G401 (cell line): ENCODE measurements at places on chromosomes 11 and 22. TPM values are rescaled to one million over a fixed set of nuclear protein-coding genes. Genes with fewer than 3 reads are reported as not detected.
A peak's percentile ranks its signal among the peaks of the same experiment; 100 is the strongest.

- DNase-seq, result no peak
Measured at GRCh38 chr11:134615041-134615615, 203.1 kb upstream of the B3GAT1 start.

GRCh38 chr11:76656571-76657081, 13.9 kb downstream of the LRRC32 start:
- no peak for DNase-seq

DNA sequence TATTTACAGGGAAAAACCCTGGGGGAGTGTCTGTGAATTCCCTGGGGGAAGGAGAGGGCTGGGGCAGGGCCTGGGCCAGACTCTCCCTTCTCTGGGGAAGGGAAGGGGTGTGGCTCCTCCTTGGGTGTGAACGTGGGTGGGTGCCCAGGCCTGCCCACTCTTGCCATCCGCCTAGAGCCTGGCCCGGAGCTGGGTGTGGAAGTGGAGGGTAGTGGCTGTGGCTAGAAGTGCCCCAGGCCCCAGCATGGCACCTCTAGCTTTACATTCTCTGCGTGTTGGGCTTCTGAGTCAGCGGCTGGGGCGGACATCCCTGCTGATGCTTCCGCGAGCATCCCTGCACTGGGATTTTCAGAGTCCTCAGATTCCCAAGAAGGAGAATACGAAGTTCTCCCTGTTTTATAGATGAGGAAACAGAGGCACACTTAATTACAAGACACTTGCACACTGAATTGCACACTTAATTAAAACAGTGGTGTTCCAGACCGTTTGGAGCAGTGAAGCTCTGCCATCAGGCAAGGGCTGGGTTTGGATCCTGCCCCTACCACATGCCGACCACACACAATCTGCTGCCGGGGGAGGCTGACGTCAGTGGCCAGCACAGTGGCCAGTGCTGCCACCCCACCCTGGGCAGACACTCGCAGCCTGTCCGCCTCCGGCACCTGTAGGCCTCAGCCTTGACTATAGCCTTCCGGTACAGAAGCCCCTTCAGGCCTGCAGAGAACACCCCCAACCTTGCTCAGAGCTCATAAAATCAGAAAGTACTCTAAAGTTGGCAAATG, 7.6 kb downstream of the BAD start:
- peak; percentile 68 for DNase-seq

DNA sequence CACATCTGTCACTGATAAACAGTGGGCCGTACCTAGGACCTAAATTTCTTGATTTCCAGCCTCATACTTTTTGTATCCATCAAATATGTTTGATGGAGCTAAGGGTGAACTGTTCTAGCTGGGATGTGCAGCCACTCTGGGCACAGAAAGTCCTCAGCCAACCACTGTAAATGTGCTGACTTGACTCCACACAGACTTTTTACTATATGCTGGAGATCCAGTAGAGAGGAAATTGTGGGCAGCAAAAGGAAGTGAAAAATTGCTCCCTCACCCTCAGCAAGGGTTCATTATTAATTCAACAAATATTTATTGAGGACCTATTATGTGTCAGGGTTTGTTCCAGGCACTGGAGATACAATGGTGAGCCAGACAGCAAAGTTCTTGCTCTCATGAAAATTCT, 54.2 kb upstream of the AMPD3 start:
- DNase-seq, result no peak

DNA sequence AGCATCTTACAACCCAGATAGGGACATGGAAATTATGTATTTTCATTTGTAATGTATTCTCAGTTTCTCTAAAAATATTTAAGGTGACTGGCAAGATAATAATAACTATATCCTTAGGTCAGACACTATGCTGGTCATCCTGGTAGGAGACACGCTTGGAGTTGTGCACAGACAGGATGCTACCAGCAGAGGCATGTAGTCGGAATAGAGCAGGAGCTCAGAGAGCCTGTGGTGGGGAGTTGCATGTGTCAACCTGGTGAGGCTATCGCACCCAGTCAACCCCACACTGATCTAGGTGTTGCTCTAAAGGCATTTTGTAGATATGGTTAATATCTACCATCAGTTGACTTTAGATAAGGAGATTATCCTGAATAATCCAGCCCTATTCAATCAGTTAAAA, 318.5 kb downstream of the MIAT start:
- no peak for DNase-seq

GRCh38 chr11:34633990-34634693, 13.2 kb downstream of the EHF start:
- DNase-seq, result no peak

DNA sequence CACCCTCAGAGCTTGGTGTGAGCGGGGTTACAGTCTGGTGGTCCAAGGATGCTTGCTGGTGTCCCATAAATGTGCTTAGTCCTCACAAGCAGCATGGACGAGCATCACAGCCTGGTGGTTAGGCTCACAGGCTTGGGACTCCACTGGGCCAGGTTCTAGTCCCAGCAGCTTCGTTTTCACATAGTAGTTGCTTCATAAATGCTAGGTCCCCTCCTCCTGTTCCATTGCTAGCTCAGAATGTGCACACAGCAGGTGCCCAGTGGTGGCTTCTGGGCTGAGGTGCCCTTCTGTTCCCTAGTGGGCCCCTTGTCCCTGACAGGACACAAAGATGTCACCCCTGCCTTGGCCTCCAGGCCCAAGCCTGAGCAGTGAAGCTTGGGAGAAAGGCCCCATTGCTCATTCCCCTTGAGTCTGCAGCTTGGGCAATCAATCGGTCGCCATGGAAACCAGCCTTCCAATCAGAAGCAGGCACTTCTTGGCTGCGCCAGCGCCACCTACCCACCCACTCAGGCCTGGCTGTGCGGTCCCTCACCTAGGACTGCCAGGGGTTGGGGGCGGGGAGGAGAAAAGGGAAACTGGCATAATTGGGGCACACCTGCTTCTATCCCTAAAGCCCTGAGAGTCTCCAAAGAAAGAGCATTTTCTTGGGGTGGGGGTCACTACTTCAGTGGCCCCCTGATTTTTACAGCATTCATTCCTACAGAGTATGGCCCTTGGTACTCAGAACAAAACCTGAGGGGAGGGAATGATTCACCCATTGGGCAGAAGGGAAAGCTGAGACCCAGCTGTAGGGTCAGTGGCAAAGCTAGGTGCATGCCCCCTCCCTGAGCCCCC, 48.1 kb downstream of the CYTH4 start:
- peak; percentile 10 for DNase-seq

GRCh38 chr22:31192513-31192912, 19.6 kb upstream of the LIMK2 start:
- no peak for DNase-seq

Gene MPPED1
- not detected in 2 replicates for total RNA-seq

Gene RASGRP2
- 0.62 and 1.9 TPM in 2 replicates for total RNA-seq

Gene OPCML
- total RNA-seq, result not detected in 2 replicates

Gene F2
- not detected in 2 replicates for total RNA-seq

Gene P2RX6
- total RNA-seq, result 0.98 and 1.1 TPM in 2 replicates

Gene NLRP6
- not detected in 2 replicates for total RNA-seq
